ENCODE measurements at places on chromosomes 4 and X. TPM values are rescaled to one million over a fixed set of nuclear protein-coding genes. Genes with fewer than 3 reads are reported as not detected.

- no peak for DNase-seq
Measured at GRCh38 chr4:7524064-7524682, 89.4 kb upstream of the PSAPL1 start.

GRCh38 chr4:173461170-173461569 is 62.3 kb upstream of the SCRG1 start:
- no peak for DNase-seq

DNA sequence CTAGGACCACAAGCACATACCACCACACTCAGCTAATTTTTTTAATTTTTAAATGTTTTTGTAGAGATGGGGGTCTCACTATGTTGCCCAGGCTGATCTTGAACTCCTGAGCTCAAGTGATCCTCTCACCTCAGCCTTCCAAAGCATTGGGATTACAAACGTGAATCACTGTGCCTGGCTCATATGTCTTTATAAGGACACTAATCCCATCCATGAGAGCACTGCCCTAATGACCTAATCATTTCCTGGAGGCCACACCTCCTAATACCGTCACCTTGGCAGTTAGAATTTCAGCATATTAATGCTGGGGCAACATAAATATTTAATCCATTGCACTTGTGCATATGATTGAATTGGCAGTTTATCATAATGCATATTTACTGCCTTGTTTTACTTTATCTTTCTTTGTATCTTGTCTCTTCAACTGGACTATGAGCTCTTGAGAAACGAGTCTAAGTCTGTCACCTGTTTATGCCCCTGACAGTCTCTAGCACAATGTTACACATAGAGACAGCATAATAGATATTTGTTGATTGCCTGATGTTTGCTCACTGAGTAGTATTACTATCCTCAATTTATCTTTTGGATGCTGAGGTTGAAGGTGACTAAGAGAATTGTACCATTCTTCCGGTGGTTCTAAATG is 172.0 kb downstream of the AASDH start:
- no peak for DNase-seq

GRCh38 chr4:1793496-1793840 is 375 bp downstream of the FGFR3 start:
- DNase-seq, result no peak

- DNase-seq, result no peak
Measured at GRCh38 chr4:105912633-105913032, 17.4 kb downstream of the NPNT start.

DNA sequence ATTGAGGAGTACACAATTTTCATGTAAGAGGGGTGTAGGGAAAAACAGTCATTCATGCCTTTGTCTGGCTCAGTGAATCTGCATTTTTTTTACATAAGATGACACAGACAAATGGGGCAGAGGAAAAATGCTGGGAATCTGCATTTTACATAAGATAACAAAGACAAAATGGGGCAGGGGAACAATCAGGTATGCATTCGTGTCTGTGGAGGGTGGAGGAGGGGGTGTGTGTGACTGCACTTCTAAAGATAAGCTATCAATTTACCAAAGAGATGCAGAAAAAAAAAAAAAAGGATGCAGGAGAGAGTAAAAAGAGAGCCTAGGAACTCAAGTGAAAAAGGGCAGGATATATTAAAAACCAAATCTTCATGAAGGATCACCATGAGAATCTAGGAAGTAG is 637.4 kb downstream of the ZNF674 start:
- DNase-seq, result no peak

DNA sequence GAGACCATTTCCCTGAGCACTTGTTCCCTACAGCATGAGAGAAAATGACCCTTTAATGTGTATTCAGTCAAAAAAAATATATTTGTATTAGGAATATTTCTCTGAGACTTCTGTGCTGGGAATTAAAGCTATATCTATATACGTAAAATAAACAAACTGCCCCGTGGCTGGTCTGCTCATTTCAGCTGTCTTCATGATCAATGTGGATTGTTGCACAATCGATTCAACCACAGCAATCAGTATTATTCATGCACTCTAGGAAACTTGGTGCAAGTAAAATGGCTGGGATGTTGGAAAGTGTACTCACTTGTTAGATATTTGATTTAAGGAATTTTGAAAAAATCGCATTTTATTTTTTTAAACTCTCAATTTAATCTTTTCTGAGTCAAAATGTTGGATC is 307.9 kb upstream of the ZFP42 start:
- no peak for DNase-seq

GRCh38 chr4:113673450-113673849 is 88.1 kb downstream of the CAMK2D start:
- DNase-seq, result no peak

DNA sequence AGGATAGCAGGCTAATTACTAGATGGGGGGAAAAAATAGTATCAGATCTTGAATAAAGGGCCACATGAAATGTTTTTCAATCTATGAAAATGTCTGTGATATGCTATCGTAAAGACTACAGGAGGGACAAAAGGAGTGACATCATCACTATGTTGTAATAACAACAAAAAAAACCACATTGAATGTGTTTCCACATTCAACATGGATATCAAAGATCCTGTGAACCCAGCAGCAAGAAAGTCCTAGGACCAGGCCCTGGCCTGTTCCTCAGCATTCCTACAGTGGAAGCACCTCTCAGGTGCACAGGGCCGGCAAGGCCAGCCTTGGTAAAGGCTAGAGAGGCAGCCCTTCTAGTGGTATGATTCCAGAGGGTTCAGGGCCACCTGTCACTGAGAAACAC is 118.3 kb downstream of the RELL1 start:
- DNase-seq, result no peak

GRCh38 chr4:15587649-15588048 is 67.5 kb downstream of the FBXL5 start:
- DNase-seq, result no peak

GRCh38 chr4:69855822-69856221 is 4.1 kb downstream of the SULT1E1 start:
- DNase-seq, result no peak

GRCh38 chr4:6465955-6466354 is 6.5 kb downstream of the PPP2R2C start:
- DNase-seq, result peak; percentile 16

- DNase-seq, result no peak
Measured at GRCh38 chr4:139672732-139673131, 7.1 kb downstream of the MGST2 start.

DNA sequence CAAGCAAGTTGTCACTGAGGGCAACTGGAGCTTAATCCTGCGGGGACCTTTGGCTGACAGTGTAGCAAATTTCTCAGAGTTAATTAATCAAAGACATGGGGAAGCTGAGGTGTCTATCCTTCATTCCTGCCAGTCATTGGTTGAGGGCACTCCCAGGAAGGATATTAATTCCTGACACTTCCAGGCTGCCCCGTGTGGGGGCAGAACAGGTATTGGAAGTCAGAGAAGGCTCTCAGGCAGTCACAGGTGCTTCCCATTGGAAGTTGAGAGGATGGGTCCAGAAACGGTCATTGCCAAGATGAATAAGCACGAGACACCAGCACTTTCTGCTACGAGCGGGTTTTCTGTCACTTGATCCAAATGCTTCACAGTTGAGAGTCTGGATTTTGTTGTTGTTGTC is 29.1 kb upstream of the CD38 start:
- DNase-seq, result no peak

DNA sequence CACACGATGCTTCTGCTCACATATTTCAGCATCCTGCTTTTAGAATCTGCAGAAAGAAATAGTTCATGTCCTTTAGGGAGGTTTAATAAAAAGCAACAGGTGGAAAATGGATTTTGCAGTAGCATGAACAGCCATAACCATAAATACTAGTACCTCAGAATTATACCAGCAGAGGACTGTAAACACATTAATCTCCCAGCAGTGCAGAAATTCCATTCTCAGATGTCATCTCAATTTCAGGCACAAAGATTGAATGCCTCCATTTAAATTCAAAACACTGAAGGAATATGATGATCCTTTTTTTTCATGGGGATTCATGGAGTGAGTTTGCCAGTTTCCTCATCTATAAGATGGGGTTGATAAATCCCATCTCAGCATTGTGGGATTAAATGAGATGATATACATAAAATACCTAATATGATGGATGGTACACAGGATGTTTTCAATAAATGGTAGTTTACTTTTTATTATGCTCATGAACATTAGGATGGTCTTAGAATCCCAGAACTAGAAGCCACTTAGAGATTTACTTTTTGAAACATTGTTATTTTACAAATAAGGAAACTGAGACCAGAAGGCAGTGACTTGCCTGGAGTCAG is 566 bp upstream of the LIMCH1 start:
- no peak for DNase-seq

DNA sequence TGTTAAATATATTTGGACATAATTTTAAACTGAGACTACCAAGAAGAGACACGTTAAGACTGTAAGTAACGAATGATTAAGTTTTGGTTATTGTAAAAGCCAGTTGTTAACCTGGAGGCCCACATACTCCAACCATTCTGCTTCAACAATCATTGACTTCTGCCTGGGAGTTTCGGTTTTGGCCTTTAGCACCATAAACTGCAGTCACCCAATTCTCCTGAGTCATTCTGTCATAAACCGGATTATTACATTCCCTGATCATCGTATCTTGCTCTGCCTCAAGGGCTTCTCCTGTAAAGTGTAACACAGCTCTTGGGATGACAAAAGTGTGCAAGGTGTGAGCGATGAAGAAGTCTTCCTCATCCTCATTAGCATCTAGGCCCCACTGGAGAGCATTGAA is 46.9 kb upstream of the PABPC1L2A start:
- DNase-seq, result no peak

DNA sequence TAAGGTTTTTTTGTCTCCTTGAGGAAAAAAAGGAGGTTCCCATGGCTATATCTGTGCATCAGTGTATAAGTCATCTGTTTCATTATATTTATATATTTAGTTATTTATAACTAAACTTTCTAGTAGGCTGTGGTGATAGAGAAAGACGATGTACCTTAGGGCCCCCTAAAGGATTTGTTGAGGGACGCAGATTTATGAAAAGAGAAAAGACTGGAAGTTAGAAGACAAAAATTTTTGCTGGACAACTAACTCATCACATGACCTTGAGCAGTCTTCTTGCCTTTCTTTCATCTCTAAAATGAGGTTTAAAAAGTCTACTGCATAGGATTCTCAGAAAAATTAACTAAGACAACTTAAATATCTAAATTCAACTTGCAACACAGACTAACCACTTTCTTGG is 6.1 kb downstream of the GASK1B start:
- no peak for DNase-seq

DNA sequence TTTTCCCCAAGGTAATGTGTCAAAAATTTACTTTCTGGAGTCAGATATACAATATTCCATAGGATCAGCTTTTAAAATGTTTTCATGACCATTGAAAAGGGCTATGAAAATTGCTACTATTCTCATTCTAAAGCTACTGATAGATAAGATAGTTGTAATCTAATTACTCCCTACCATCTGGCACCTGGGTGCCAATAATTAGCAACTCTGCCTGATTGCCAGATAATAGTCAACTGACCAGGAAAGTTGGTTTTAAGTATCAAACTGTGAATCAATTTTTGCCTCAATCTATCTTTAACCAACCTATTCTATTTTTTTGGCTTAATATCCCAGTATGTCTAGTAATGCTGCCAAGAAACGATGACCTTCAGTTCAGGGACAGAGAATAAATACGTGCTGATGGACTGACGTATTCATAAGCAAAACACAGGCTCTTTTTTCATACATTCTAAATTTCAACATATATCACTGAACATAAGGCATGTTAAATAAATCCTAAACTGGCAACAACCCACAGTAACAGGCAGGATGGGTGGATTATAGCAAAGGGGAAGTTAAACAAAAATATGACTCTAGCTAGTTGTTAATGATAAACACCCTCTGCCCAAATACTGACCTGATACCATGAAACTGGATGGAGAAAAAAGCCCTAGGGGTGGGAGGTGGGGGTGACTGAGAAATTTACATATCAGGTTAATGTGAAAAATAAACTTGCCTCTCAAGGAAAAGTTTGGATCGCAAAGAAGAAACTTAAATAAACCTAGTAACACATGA is 18.2 kb downstream of the SH3RF1 start:
- no peak for DNase-seq

DNA sequence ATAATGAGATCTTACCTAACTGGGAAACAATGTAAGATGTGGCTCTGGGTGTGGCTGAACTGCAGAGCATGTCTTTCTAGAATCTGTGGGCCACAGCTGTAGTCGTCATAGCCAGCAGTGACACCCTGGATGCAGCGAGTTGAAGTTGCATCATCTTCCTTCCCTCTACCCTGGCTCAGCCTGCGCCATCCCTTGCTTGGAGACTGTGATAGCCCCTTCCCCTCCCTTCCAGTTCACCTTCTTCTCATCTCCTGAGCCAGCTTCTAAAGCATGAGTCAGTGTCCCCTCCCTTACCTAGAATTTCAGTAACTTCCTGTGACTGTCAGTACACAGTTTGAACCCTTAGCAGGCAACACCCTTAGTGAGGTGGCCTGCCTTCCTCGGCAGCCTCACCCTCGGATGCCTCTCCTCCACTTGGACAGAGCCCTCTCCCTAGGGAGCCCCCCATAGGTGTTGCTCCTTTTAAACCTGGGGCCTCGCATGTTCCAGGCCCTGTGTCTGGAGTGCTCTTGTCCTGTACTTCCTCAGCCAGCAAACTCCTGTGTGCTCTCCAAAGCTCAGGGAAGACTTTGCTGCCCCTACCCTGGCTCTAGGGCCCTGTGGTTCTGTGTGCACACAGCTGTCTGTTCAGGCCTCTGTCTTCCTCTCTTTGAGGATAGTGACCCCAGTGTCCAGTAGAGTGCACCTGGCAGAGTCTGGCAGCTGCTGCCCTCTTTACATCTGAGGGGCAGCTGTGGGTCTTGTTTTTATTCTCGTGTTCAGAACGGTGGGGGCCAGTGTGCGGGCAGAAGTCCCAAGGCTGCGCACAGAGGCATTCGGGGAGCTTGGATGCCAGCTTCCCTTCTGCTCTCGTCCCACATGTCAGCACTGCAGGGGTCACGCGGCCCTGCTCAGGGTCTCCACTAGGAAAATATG is 43.7 kb upstream of the TADA2B start:
- DNase-seq, result no peak

GRCh38 chrX:74521961-74522751 is 92.3 kb downstream of the RLIM start:
- no peak for DNase-seq

DNA sequence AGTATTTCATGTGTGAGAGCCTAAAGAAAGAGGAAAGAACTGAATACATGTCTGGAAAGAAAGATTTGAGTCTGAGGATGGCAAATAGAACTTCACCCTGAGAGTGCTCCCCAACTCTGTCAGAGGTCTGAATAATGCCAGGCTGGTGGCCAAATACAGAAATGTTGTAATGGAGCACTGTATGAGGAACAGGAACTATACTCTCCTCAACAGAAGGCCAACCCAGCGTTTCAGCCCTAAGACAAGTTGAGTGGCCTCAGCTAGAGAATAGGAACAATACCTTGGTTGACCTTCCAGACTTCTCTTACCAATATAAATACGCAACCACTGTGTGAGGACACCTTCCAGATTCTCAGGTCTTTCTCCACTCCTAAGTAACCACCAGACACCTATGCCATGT is 94.5 kb upstream of the STIM2 start:
- DNase-seq, result no peak

IDH3G gene
- total RNA-seq, result 70.1 TPM

H2BW1 gene
- not detected for total RNA-seq

MMRN1 gene
- 7.0 TPM for total RNA-seq

BGN gene
- 75.3 TPM for total RNA-seq

RNF150 gene
- total RNA-seq, result 1.5 TPM

FATE1 gene
- total RNA-seq, result not detected

GPR119 gene
- not detected for total RNA-seq

ARR3 gene
- total RNA-seq, result not detected
